ENCODE measurements at places on chromosomes 1 and 21.

DNA sequence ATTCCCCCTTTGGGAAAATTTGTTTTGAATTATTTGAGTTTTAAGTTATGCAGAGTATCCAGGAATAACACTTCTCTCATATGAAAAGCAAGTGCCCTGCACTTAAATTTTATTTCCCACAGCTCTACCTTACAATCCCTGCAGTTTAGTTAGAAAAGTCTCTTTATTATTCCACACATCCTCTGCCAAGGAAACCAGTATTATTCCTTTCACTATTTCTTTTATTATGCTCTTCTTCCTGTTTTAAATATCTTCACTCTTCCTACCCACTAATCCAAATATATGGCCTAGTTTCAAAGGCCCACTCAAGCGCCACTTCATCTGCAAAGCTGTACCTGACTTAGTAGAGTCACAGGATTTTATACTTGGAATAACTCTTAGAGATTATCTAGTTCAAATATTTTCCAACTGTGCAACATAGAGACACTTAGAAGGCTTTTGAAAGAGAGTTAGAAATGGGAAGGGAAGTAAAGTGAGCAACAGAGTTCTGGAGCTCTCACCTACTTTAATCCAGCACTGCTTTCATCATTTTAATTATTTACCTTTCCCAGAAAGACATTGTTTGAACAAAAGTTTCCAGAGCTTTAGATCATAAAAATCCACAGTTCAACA lies 97.2 kb upstream of the LYPLAL1 start:
- H3K36me3 ChIP-seq: no peaks in the 10 kb centered on the region
- H3K4me3 ChIP-seq: no peak overlapping the region
- no peaks in the 10 kb centered on the region for H3K27me3 ChIP-seq
- H3K27ac ChIP-seq: no peak overlapping the region
- no peaks in the 10 kb centered on the region for H3K4me1 ChIP-seq

DNA sequence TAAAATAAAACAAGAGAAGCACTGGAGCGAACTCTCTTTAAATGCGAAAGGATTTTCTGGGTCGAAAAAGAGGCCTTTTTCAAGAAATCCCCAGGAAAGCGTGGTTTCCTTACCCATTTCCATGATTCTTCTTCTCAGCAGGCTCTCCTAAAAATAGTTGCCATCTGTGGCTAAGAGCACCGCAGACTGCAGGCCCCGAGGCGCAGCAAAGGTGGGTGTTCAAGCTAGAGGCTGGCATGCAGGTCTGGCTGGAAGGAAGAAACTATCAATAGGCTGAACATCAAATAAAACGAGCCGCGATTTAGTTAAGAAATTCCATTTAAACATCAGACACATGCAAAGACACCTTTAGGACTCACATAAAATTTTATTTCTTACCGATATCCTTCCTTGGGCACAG lies 135.1 kb downstream of the ADAMTS1 start:
- DNase-seq: no peak
- no peaks in the 10 kb centered on the region for H3K4me1 ChIP-seq
- H3K27me3 ChIP-seq: peaks cover 4% of the 10 kb centered on the region
- H3K4me3 ChIP-seq: no peak overlapping the region
- H3K36me3 ChIP-seq: no peaks in the 10 kb centered on the region

- no peak overlapping the region for H3K27ac ChIP-seq
- DNase-seq: no peak
- no peaks in the 10 kb centered on the region for H3K36me3 ChIP-seq
- no peak overlapping the region for H3K4me3 ChIP-seq
- peaks cover 8% of the 10 kb centered on the region for H3K4me1 ChIP-seq
- no peaks in the 10 kb centered on the region for H3K27me3 ChIP-seq
These were observed 62.5 kb upstream of the ESRRG start for GRCh38 chr1:216785737-216786136.

- no peak overlapping the region for H3K27ac ChIP-seq
- DNase-seq: no peak
- H3K4me3 ChIP-seq: no peak overlapping the region
- H3K27me3 ChIP-seq: no peaks in the 10 kb centered on the region
- peaks cover 33% of the 10 kb centered on the region for H3K4me1 ChIP-seq
These were observed 56.8 kb upstream of the PTGFRN start for GRCh38 chr1:116852910-116853309.

- no peak overlapping the region for H3K4me3 ChIP-seq
- H3K4me1 ChIP-seq: peaks cover 8% of the 10 kb centered on the region
- H3K36me3 ChIP-seq: no peaks in the 10 kb centered on the region
- no peaks in the 10 kb centered on the region for H3K27me3 ChIP-seq
These were observed 968.1 kb upstream of the ADGRL4 start for GRCh38 chr1:79974659-79975058.

Data from neuronal stem cell (in vitro differentiated cells).